ENCODE measurements at places on chromosomes 11 and 22.

- DNase-seq: no peak
These were observed 788 bp downstream of the KRTAP5-10 start for GRCh38 chr11:71566081-71566620.

- DNase-seq: no peak
These were observed 8.5 kb upstream of the NAALADL1 start for GRCh38 chr11:65066805-65067291.

GRCh38 chr11:64268893-64269539, 15.4 kb downstream of the BAD start:
- DNase-seq: no peak

GRCh38 chr11:123650901-123651300, 3.5 kb downstream of the SCN3B start:
- DNase-seq: no peak

- DNase-seq: no peak
These were observed 12.5 kb downstream of the FLRT1 start for GRCh38 chr11:64048042-64048854.

DNA sequence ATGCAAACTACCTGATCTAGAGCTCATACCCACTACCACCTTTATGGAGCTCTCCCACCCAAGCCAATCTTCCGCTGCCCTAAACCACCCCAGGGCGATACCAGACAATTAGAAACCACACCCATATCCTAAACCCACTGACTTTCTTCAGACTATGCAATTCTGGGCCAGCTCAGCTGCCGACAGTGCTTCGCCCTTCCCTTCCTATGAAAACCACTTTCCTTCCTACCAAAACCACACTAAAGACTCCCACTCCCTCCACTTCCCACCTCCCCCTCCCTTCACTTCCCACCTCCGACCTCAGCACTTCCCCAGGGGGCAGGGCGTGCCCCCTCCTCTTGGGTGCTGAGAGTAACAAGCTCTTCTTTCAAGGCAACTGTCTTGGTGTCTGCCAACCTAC, 25.1 kb downstream of the B3GAT1 start:
- DNase-seq: no peak

- no peak for DNase-seq
These were observed 515.7 kb downstream of the BUD13 start for GRCh38 chr11:116257092-116257491.

GRCh38 chr11:75625991-75626888, 42.6 kb downstream of the MAP6 start:
- no peak for DNase-seq

DNA sequence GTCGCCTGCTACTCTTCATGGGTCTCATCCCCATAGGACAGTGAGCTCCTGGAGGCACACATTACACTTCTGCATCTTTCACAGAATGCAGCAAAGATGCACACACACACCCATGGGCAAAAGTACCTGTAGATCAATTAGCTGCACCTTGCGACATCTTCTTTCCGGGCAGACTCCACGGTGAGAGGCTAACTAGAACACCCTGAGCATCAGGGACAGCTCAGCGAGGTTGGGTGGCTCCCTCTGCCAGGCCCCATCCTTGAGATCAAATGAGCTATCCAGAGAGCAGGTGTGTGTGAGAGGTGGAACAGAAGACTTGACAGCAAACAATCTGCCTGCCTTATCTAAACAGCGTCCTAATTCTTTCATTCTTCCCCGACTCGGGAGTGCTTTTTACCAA, 96.1 kb upstream of the BID start:
- no peak for DNase-seq

DNA sequence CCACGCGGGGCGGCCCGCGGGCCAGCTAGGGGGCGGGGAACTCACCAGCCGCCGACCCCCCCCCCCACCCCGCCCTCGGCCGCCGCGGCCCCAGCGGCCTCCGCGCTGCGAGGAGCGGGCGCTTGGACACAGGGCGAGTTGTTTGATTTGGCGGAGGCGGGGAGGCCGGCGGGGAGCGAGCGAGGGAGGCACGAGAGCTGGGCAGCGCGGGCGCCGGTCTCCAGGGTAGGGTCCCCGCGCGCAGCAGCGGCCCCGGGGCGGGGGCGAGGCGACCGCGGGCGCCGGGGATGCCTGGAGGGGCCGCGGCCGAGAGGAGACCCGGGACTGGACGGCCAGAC, 64.4 kb downstream of the NAV2 start:
- no peak for DNase-seq

- no peak for DNase-seq
These were observed 29.8 kb upstream of the PLET1 start for GRCh38 chr11:112290493-112290850.

- DNase-seq: no peak
These were observed 7.9 kb downstream of the HSD17B12 start for GRCh38 chr11:43688394-43688793.

GRCh38 chr11:47285969-47286770, 16.2 kb downstream of the MADD start:
- DNase-seq: no peak

GRCh38 chr11:106624377-106624776, 393.9 kb downstream of the GUCY1A2 start:
- DNase-seq: no peak

- DNase-seq: no peak
These were observed 8.5 kb downstream of the BACE1-AS start for GRCh38 chr11:117299351-117300282.

- no peak for DNase-seq
These were observed 7.3 kb downstream of the IGHMBP2 start for GRCh38 chr11:68910965-68911364.

DNA sequence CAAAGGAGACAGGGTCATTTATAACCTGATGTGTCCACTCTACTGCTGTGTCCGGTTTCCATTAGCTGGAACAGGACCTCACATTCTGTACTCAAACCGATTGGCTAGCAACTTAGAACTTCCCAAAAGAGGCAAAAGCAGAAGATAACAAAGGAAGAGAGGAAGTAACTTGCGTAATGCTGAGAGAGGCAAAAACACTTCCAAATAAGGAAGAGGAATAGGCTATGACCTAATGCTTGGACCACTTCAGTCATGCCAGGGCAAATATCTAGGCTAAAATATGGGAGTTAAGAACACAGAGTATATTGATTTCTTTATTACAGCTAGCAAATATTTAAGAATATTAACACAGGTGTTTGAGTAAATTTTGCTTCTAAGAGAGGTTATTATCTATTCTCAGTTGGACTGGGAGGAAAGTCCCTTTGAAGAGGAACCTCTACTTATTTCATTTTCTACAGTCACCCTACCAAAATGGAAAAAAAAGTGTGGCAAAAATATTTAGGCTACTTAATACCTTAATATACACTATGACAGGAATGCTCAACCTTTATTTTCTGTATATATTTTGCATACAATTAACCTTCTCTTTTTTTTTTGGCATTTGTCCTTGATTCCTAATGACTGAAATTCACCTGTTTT, 499.8 kb upstream of the CHORDC1 start:
- no peak for DNase-seq

- DNase-seq: no peak
These were observed 24.1 kb downstream of the ARVCF start for GRCh38 chr22:19992481-19992911.

DNA sequence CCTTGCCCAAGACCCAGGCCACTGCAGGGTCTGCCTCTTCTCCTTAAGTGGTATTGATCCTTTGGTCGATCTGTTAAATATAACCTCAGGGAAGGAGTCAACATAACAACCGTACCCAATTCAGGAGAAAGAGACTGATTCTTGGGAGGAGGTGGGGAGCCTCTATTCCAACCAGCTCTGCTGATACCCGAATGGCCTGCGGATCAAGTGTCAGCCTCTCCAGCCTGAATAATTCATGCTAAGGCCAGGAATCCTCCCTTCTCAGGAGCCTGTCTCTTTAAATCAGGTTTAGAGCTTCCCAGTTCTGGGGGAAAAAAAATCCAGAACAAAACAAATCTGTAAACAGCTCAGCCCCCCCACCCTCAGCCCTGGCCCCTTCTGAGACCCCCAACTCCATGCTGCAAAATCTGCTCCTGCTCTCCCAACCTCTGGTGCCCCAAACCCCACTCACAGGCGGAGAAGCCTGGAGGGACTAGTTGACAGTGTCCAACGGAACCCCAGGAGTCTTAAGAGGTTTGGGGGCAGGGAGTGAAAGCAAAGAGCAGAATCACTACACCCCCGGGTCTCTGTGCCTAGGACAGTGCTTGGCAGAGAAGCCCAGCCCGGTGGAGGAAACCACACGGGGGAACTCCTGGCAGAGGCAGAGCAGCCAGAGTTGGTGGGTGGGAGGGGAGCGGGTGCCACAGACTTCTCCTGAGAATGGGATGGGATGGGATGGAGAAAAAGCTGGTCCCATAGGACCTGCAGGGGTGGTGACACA, 863 bp upstream of the TPBGL start:
- no peak for DNase-seq

GRCh38 chr11:43758927-43759326, 78.4 kb downstream of the HSD17B12 start:
- no peak for DNase-seq

DNA sequence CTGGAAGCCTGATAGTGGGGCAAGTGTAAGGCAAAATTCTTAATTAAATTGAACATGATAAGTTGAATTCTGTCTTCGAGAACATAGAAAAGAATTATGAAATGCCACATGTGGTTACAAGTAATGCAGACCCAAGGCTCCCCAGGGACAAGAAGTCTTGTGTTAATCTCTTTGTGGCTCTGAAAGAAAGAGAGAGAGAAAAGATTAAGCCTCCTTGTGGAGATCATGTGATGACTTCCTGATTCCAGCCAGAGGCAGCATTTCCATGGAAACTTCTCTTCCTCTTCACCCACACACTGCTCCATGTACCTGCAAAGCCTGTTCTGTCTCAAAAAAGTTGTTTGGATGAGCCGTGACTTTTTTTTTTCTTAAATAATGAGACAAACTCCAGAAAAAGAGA, 1.9 kb upstream of the TYR start:
- DNase-seq: no peak

GRCh38 chr22:39296981-39297489, 22.4 kb downstream of the RPL3 start:
- no peak for DNase-seq

DNA sequence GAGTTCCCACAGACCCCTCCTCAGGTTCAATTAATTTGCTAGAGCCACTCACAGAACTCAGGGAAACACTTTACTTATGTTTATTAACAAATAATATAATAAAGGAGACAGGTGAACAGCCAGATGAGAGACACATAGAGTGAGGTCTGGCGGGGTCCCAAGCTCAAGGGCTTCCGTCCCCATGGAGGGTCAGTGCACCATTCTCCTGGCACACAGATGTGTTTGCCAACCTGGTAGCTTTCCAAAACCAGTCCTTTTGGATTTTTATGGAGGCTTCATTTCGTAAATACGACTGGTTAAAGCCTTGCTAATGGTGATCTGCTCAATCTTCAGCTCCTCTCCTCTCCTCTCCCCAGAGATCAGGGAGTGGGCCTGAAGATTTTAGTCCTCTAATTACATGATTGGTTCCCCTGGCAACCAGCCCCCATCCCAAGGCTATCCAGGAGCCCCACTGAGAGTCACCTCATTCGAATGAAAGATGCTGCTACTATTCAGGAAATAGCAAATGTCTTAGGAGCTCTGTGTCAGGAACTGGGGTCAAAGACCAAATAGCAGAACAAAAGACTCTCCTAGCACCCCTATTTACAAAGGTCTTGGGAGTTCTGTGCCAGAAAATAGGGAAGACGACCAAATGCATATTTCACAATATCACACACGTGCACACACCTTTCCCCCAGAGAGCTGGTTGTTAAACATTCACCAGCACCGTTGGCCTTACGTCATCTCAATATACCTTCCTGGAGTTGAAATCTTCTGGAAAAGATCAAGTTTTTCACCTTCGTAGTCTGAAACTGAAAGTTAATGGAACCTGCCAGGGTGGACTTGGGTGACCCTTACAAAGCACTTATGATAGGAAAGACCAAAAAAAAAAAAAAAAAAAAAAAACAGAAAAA, 23.8 kb upstream of the CAPRIN1 start:
- no peak for DNase-seq

GRCh38 chr11:133181066-133181465, 351.2 kb downstream of the OPCML start:
- no peak for DNase-seq

DNA sequence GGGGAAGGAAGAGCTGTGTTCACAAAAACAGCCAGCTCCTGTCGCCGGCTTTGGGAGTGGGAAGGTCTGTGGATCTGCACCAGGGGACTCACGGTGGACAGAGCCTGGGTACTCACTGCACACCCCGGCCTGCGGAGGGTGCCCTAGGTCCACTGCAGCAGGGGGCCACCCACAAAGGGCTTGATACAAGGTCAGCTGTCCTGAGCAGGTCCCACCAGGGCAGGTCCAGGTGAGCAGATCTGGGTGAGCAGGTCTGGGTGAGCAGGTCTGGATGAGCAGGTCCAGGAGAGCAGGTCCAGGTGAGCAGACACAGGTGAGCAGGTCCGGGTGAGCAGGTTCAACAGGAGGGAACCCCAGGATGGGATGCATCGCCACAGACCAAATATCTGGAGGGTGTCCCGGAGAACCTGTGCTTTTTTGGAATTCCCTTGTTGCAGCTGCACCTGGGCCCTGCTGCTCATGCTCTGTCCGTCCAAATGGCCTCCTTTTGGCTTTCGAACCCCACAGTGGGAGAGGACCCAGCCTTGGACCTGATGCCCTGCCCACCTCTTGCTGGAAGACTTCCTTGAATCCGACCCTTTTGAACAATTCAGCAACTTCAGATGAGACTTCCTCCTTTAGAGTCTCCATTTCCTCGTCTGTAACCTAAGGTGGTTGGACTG, 485.3 kb downstream of the TBC1D22A start:
- DNase-seq: no peak

DNA sequence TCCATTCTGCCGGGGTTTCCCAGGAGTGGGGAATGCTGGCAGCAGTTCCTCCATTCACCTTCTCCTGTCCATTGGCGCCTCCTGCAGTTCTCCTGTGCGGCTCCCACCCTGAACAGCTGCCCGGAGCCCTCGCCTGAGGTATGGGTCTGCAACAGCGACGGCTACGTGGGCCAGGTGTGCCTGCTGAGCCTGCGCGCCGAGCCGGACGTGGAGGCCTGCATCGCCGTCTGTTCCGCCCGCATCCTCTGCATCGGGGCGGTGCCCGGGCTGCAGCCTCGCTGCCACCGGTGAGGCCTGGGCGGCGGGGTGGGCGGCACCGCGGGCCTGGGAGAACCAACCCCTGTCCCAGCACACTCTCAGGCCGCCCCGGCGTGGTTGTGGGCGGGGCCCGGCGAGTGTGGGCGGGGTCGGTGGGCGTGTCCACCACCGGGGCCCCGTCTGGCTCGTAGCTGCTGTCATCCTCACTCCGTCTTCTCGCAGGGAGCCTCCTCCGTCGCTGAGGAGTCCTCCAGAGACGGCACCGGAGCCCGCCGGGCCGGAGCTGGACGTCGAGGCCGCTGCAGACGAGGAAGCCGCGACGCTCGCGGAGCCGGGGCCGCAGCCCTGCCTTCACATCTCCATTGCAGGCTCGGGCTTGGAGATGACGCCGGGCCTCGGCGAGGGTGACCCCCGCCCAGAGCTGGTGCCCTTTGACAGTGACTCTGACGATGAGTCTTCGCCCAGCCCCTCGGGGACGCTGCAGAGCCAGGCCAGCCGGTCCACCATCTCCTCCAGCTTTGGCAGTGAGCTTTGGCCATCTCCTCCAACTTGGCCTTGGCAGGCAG, 14.0 kb upstream of the RELT start:
- DNase-seq: no peak

GRCh38 chr22:37267135-37267587, 15.1 kb upstream of the CYTH4 start:
- peak; percentile 71 for DNase-seq

Measured in activated CD4-positive, alpha-beta T cell treated with anti-CD3 and anti-CD28 coated beads, Interleukin-2, amount 50 U/mL, for 1 hour (primary cell).